ENCODE measurements at places on chromosomes 2 and 18.

DNA sequence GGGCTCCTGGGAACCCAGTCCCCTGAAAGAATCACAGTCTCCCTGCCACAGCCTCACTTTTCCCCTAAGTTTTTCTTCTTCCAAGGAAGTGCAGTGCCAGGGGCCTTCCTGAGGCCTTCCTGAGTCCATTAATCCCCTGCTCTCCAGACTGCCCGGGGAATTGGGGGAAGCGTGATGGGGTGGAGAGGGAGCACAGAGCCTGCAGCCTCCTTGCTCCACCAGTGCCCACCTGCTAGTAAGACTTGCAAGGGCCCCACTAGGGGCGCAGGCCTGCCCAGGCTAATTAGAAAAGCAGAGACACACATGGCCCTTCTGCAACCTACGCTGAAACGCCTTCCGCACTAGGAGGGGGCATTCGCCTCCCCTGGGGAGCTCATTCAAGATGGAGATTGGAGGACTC lies 110.6 kb downstream of the MRO start:
- no peak for DNase-seq

DNA sequence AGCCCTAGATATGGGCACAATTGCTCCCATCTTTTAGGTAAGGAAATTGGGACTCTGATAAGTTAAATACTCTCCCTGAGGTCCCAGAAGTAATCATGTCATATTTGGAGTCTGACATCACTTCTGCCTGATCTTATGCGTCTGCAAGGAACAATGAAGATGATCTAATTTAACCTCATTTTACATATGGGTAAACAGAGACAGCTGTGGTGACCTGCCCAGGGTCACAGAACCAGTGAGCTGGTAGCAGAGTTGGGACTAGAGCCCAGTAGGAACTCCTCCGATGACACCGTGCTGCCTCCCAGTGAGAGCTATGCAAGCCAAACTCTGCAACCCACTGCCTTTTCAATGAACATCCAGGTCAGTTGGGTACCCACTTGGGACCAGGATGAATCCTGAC lies 17.8 kb downstream of the CTAGE1 start:
- no peak for DNase-seq

DNA sequence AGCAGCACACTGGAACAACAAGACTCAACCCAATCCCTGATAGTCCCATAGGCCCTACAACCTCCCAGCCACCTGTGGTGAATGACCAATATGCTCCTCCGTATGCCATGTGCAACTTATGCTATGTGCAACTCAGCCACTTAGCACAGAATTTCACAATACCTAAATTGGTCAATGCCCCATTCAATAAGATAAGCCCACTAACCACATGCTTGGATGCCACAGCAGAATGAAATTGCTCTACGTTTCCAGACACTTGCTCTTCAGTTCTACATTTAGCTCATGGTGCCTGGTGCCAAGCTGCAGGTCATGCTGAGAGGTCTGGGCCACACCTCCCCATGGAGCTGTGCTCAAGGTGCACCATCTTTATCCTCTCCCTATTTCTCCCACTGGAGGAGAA lies 159.8 kb downstream of the EN1 start:
- no peak for DNase-seq

DNA sequence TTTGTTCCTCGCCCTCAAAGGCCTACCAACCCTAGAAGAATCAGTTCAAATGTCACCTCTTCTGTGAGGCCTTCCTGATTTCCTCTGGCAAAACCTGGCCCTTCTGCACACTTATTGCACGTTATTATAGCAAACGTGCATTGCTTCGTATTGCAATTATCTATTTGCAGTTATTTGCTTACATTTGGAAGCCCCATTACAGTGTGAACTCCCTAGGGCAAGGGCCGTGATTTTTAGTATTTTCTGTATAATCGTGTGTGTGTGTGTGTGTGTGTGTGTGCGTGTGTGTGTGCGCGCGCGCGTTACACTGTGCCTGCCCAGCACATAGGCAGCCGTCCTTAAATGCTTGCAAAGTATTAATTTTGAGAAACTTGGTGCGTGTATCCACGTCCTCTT lies 460 bp upstream of the SEMA4F start:
- DNase-seq: no peak

DNA sequence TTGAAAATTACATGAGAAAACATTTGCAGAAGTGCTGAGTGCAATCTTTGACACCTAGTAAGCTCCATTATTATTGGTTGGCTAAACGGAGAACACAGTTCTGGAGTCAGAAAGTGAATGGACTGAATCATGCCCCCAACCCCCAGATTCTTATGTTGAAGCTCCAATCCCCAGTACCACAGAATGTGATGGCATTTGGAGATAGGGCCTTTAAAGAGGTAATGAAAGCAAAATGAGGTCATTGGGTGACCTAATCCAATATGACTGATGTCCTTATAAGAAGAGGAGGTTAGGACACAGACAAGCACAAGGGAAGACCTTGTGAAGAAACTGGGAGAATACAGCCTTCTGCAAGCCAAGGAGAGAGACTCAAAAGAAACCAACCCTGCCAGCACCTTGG lies 200.9 kb upstream of the EPAS1 start:
- no peak for DNase-seq

DNA sequence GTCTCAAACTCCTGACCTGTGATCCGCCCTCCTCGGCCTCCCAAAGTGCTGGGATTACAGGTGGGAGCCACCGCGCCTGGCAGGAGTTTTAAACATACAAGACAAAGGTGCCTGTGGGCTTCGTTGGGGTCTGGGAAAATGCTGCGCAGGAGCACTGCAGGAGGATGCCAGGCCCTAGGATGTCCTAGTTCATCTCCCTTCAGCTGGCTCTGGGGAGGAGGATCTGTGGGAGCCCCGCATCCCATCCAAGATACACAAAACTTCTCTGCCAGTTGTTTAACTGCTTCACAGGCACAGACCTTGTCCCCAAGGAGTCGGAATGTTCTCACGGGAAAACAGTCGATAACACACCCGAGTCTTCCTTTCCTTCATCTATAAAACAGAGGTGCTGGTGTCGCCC lies 89.1 kb downstream of the POLR1A start:
- DNase-seq: no peak

DNA sequence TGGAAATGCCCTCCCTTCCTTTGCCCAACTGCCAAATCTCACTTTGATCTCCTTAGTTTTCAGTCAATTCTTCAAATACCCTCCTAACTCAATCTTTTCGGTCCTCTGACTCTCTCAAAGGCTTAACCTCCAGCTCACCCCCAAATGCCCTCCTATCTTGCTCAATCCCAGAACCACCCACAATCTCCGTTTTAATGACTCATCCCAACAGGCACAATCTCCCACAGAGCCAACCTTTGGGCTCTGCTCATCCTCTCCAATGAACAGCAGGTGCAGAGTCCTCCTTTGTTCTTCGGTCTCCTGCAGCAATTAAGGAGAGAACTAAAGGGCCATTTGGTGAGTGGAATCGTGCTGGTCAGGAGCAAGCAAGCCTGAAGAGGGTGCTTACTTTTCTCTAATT lies 366.1 kb upstream of the CRIM1 start:
- DNase-seq: no peak

All from GM19239 (cell line).